Activated naive CD4-positive, alpha-beta T cell treated with anti-CD3 and anti-CD28 coated beads, Interleukin-2, amount 50 U/mL, for 72 hours (primary cell): ENCODE measurements at places on chromosomes 1 and 21. TPM values are rescaled to one million over a fixed set of nuclear protein-coding genes. Genes with fewer than 3 reads are reported as not detected.

Gene IGSF3
- total RNA-seq: 1.4 TPM

Gene PAQR7
- total RNA-seq: 4.7 TPM

Gene OR2W3
- not detected for total RNA-seq

Gene SLC6A9
- 5.1 TPM for total RNA-seq

Gene TGFB2
- total RNA-seq: 0.07 TPM

Gene ANP32E
- total RNA-seq: 181 TPM

Gene CENPL
- 30.4 TPM for total RNA-seq

Gene GBP7
- not detected for total RNA-seq

Gene HSPA6
- 0.61 TPM for total RNA-seq

Gene LCE2A
- total RNA-seq: not detected

Gene C1orf94
- not detected for total RNA-seq

Gene RSPO1
- not detected for total RNA-seq

DNA sequence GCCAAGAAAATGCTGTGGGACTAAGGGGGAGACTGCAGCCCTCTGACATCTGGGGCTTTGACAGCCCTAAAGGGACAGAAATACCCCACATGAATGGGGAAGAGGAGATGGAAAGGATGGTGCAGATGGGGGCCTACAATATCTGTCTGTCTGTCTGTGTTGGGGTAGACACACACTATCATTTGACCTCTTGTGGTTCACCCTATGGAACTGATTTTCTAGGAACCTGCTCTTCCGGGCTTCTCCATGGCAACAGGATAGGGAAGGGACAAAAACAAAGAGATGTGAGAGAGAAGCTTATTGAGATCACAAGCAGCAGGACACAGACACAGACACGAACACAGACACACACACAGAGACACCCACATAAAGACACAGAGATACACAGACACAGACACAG, 17.1 kb downstream of the KIF21B start:
- DNase-seq: no peak

GRCh38 chr1:48073798-48074530, 76.8 kb upstream of the TRABD2B start:
- DNase-seq: no peak

DNA sequence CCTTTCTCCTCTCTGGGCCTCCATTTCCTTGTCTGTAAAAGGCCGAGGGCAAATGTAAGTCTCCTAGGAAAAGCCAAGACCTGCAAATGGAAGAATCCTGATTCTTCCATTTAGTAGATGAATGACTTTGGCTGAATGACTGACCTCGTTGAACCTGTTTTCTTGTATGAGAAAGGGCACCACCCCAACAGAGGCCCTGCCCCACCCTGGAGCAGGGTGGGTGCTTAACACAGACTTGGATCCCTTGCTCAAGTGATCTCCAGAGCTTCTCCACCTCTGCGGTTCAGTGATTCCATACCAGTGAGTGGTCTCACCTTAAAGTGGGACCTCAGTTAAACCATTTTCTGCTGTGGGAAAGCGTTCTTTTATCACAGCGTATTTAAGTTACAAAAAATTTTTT, 39.0 kb upstream of the GUCA2B start:
- no peak for DNase-seq

- DNase-seq: no peak
Observed at GRCh38 chr1:56872597-56872996, 18.0 kb downstream of the C8A start.

- DNase-seq: no peak
Observed at GRCh38 chr1:79976287-79976686, 969.8 kb upstream of the ADGRL4 start.

DNA sequence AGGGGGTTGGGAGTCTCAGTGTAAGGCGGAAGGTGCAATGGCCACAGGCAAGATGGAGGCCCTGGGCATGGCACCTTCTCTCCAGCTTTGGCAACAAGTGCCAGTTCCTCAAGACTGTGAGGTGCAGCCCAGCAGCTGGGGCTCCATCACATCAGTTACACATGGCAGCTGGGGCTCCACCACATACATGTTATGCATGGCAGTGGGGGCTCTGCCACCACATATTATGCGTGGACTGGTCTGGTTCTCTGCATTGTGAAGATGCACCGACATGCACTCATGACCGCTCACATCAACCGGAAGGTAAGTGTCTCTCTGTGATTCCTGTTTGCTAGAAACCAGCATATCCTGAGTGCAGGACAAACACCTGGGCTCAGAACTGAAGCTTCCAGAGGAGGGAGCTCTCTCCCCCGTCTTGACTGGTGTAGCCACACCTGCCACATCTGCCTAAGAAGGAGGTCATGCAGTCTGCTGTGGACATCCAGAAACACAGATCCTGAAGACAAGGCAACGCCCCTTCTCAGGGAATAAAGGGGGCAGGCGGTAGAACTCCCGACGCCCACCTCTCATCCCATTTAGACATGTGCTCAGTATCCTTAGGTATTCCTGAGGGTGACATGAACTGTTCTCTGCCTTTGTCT, 104.1 kb upstream of the TMPRSS2 start:
- DNase-seq: peak; percentile 13

DNA sequence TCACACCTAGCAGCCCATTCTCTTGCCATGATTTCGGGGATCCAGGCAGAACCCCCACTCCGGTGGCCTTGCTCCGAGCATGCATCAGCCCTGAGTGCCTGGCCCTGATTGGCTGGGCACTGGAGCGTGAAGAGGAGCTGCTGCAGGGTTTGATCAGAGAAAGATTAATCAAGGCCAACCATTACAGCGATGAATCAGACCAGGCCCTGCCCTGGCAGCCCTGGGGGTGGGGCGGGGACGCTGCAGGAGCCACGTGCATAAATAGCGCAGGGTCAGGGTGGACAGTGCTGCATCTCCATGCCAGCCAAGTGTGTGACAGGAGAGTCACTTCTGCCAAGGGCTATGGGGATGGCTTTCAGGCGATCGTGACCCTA, 3.4 kb upstream of the FAM131C start:
- no peak for DNase-seq

- DNase-seq: no peak
Observed at GRCh38 chr21:35585155-35585554, 475.2 kb downstream of the SETD4 start.

DNA sequence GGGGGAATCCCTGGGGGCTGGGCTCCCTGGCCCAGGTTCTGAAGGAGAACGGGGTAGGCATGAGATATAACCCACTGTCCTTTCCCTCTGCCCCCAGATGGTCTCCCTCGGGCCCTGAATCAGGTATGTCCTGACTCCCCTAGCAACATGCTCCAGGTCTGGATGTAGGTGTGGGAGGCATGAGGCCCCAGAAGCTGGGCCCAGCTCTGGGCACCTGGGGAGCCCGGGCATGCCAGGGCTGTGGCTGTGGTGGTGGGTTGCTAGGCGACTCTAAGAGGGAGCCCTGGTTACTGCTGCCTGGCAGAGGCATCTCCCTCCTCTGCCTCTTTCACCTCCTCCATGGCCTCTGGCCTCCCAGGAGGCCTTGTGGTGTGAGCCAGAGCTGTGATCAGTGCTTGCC, 16.2 kb downstream of the FOXO6 start:
- DNase-seq: no peak

DNA sequence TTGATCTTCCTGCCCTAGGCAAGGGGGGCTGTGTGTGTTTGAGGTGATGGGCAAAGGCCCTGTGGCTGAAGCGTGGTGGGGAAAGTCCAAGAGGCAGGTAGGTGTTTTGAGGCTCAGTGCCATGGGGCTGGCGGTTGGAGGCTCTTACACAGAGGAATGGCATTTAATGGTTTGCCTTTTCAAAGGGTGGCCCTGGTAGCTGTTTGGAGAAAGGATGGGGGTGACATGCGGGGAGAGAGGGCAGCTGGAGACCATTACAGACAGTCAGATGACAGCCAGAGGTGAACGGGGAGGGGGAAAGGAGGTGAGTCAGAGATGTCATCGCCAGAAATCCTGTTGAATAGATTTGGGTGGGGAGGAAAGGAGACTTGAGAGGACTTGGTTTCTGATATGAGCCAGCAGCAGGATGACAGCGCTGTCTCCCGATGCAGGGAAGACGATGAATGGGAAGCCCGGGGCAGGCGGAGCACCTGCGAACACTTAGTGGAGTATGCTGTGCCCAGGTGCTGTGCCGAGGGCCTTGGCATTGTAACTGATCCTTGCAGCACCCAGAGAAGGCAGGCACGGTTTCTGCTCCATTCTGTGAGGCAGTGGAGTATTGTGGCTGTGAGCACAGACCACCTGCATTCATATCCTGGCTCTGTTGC, 56.3 kb downstream of the MAN1C1 start:
- DNase-seq: no peak

- DNase-seq: no peak
Observed at GRCh38 chr1:172453153-172453545, 9.3 kb upstream of the PIGC start.

DNA sequence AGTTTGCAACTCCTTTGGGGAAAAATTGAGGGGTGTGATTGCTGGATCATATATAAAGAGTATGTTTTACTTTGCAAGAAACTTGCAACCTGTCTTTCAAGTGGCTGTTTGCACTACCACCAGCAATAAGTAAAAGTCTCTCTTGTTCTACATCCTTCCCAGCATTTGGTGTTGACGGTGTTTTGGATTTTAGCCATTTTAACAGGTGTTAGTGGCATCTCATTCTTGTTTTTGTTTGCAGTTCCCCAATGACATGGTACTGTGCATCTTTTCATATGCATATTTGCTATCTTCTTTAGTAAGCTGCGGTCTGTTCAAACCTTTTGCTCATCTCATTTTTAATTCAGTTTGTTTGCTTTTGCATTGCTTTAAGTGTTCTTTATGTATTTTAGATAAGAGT, 535.5 kb downstream of the LRRIQ3 start:
- DNase-seq: no peak

DNA sequence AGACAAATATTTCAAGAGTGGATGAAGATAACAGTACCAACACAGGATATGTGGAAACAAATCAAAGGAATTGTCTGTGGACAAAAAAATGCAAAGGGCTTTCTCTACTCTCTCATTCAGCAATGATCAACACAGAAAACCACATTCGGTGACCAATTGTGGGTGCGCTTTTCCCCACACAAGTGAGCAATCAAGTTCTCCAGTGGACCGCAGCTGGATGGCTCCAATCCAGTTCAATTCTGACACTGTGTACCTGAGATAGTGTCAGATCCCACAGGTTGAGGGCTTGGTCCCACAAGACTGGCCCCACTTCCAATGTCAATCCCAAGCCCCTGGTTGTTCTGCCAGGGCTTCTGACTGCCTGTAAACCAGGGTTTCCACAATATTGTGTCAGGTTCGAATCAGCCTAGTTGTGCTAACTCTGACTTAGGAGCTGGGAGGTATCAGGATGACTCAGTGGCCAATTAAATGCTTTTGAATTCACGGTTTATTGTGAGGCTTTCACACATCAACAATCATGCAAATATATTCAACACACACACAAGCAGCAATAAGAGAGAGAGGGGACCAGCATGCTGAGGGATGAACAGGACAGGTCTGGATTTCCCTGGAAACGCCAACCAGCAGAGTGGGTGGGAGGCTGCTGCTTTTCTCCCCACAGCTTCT, 87.0 kb upstream of the BTG3 start:
- no peak for DNase-seq

- peak; percentile 68 for DNase-seq
Observed at GRCh38 chr1:54081306-54082270, 28.2 kb downstream of the TCEANC2 start.

GRCh38 chr21:33133892-33134291, 64.0 kb downstream of the OLIG1 start:
- no peak for DNase-seq

DNA sequence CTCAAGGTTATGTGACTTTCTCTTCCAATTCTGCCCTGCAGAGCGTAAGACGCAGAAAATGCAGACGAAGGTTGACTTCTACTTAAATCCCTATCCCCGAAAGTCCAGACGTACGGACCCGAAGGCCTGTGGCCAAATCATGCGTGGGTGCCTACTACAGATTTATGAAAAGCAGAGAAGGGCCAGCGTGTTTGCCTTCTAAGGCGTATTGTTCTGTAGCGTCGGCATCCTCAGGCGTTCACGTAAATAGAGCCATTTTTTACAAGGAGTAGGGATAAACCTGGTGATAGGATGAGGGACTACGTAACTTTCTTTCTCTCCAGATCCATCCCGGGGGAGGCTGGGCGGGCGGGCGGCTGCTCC, 222 bp upstream of the GIPC2 start:
- DNase-seq: no peak

DNA sequence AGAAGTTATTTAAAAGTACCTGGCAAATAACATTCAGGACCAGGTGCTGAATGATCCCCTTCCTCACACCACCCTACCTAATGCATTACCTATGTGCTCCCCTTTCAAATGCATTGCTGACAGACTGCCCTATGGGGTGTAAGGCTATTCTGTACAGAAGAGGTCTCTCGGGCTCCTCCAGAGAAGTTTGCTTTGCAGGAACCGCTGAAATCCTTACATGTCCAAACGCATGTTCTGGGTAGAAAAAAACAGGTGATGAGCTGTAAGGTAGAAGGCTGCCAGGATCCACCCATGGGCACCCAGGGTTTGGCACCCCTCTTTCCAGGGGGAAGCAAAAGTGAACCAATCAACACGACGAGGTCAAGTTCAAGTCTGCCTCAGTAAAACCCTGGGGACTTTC, 58.3 kb upstream of the TARBP1 start:
- no peak for DNase-seq

DNA sequence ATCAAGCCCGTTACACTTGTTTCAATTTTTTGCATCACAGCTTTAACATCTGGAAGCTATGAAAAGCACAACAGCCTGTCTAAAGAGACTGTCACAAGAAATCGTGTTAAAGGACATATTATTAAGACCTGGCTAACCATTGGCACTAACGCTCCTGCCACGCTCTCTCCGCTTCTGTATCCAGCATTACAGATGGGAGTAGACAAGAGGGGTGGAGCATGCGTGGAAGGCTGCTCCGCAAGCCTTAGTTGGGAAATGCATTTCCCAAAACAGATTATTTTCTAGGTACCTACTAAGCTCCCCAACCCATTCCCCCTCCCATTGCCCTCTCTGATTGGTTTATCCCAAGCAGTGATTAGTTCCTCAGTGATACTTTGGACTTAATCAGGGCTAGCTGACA, 72.4 kb downstream of the NTNG1 start:
- no peak for DNase-seq

DNA sequence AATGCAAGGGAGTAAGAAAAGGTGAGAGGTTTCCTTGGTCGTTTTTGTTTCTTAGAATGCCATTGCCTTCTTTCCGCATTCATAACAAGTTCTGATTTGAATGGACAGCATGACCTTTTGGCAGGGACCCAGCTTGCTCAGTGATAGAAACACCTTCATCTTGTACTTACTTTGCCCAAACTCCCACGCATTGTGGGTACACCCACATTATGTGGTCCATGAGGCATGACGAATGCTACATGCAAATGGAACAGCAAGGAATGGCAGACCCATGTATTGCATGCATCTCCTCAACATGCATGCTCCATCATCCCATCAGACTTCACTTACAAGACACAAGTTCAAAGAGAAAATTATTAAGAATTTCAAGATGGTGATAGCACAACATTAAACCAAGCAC, 102.8 kb downstream of the CDC7 start:
- DNase-seq: peak; percentile 9

- DNase-seq: no peak
Observed at GRCh38 chr1:17539477-17540254, at the start of gene ARHGEF10L. Gene ARHGEF10L (plus strand): TSS chr1:17539698. CDS start chr1:17580596, 40,898 bp downstream.

DNA sequence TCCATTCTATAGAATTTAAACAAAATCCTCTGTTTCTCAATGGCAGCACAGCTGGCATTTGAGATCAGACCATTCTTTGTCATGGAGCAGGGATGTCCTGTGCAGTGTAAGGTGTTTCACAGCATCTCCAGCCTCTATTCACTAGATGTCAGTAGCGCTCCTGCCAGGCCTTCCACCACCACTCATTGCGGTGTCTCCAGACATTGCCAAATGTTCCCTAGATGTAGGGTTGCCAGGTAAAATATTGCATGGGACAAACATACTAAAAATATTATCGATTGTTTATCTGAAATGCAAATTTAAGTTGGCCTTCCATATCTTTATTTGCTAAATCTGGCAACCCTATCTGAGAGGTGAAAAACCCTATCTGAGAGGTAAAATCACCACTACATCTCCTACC, 11.7 kb downstream of the ITLN2 start:
- no peak for DNase-seq
